Aorta (tissue), 5 donors: ENCODE measurements at places on chromosomes 5 and 9. TPM values are rescaled to one million over a fixed set of nuclear protein-coding genes. Genes with fewer than 3 reads are reported as not detected.

GRCh38 chr9:33750307-33750838 lies 45.0 kb upstream of the PRSS3 start:
- DNase-seq: no peak

GRCh38 chr5:96408210-96408777 lies 24.8 kb downstream of the PCSK1 start:
- DNase-seq: no peak

DNA sequence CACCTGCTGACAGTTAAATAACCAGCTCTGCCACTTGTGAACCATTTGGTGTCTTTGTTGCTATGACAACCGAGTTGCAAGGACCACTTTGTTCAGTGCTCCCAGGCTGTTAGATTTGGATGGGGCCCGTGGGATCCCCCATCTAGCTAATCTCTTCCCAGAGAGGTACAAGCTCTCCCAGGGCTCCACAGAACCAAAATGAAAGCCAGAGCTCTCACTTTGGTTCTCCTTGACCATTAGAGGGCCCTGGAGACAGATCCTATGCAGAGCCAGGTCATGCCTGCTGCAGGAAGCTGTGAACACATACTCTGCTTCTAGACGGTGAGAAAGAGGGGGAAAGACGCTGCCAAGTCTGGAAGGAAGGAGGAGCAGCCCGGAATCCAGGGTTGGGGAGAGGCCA lies 224.6 kb downstream of the GABBR2 start:
- peak; percentile 36 for DNase-seq

DNA sequence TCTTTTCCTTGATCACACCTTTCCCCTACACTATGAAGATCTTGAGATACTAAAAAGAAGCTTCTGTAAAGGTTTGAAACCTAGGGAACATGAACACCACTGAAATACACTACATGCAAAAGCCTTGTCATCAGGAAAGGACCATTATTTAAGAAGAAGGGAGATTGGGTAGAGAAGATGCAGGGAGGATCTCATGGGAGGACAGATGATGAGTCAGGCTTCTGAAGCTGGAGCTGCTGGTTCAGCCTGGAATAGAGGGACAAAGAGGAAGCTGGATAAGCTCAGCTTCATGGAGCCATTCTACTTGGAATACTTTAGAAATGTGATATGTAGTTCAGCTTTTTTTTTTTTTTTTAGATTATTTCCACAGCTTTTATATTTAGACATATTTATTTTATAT lies 169.8 kb downstream of the MAN2A1 start:
- DNase-seq: no peak

- no peak for DNase-seq
Measured at GRCh38 chr5:33957577-33958150, 21.5 kb downstream of the RXFP3 start.

- no peak for DNase-seq
Measured at GRCh38 chr5:96283589-96283988, 149.5 kb downstream of the PCSK1 start.

- DNase-seq: peak; percentile 87
Measured at GRCh38 chr5:142655339-142656267, 30.3 kb downstream of the FGF1 start.

- peak; percentile 21 for DNase-seq
Measured at GRCh38 chr9:126697330-126697729, 83.6 kb downstream of the LMX1B start.

DNA sequence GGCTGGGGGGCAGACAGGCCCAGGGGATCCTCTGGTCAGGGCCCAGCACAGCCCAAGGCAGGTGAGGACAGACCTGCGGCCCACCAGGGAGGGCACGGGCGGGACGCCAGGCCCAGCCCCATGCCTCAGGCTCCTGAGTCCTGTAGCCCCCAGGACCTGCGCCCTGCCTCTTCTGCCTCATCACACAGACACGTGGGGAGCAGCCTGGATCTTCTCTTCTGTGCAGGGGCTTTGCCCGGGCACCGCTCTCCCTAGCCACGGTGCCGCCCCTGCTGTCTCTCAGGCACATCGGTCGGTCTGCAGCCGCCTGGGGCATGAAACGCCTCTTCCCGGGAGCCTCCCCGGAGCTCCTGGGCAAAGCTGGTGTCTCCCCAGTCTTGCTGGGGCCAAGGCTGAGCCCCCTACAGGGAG lies 40.2 kb upstream of the EGFL7 start:
- DNase-seq: no peak

GRCh38 chr9:93207326-93207814 lies 23.4 kb downstream of the WNK2 start:
- DNase-seq: peak; percentile 86

DNA sequence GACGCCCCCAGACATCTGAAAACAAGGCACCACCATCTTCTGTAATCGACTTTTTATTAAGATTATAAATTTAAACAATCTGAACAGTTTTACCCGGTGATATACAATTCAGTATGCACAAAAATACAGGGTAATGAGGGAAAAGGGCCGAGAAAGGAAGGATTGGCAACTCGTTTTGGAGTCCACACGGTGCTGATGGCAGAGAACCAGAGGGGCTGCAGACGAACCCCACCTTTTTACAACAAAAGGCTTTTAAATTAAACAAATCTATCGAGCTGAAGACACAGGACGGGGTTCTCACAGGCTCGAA lies 2.6 kb downstream of the IER5L start:
- DNase-seq: no peak

DNA sequence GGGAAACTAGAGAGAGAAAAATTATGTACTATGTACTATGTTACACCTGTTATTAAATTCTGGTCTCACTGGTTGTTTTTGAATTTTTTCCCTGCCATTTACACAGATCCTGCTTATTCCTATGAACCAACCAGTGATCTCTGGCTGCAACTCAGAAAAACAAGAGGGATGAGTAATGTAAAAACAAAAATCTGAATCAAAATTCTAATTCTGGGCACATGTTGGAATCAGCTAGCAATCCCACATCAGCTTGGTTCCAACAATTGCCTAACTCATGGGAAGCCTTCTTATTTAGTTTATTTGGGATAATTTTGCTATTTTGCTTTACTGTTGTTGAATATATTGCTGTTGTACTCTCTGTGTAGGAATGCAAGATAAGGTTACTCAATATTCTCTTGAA lies 78.3 kb downstream of the PLK2 start:
- no peak for DNase-seq

GRCh38 chr5:180670157-180670556 lies 20.8 kb upstream of the FLT4 start:
- DNase-seq: no peak

The PCDHA9 gene
- 0.36 TPM for total RNA-seq

The RNF224 gene
- not detected for total RNA-seq

The FAM153A gene
- not detected for total RNA-seq

The SLC25A51 gene
- total RNA-seq: 23.4 TPM

The CORO2A gene
- total RNA-seq: 1.6 TPM
